Frontal cortex (tissue), 4 donors: ENCODE measurements at places on chromosomes 3 and 15. TPM values are rescaled to one million over a fixed set of nuclear protein-coding genes. Genes with fewer than 3 reads are reported as not detected.

The FANCD2OS gene
- not detected for total RNA-seq

The INSYN1 gene
- 26.1 TPM for total RNA-seq

The XRN1 gene
- total RNA-seq: 61.1 TPM

The PRICKLE2 gene
- total RNA-seq: 84.0 TPM

The FYCO1 gene
- total RNA-seq: 1.2 TPM

The TNFAIP8L3 gene
- 2.9 TPM for total RNA-seq

The RAD54L2 gene
- 23.2 TPM for total RNA-seq
